ENCODE measurements at places on chromosomes 7 and 10. TPM values are rescaled to one million over a fixed set of nuclear protein-coding genes. Genes with fewer than 3 reads are reported as not detected.

- no peak for DNase-seq
Observed at GRCh38 chr7:20786049-20786412, 655 bp downstream of the SP8 start.

The ERVW-1 gene
- not detected for total RNA-seq

- DNase-seq: no peak
Observed at GRCh38 chr7:46207931-46208634, 287.0 kb upstream of the IGFBP3 start.

The SLC26A5 gene
- total RNA-seq: 0.15 TPM

GRCh38 chr10:101287183-101287996, 58.1 kb upstream of the LBX1 start:
- DNase-seq: no peak

The MYH16 gene
- 0.57 TPM for total RNA-seq

The PAX4 gene
- not detected for total RNA-seq

DNA sequence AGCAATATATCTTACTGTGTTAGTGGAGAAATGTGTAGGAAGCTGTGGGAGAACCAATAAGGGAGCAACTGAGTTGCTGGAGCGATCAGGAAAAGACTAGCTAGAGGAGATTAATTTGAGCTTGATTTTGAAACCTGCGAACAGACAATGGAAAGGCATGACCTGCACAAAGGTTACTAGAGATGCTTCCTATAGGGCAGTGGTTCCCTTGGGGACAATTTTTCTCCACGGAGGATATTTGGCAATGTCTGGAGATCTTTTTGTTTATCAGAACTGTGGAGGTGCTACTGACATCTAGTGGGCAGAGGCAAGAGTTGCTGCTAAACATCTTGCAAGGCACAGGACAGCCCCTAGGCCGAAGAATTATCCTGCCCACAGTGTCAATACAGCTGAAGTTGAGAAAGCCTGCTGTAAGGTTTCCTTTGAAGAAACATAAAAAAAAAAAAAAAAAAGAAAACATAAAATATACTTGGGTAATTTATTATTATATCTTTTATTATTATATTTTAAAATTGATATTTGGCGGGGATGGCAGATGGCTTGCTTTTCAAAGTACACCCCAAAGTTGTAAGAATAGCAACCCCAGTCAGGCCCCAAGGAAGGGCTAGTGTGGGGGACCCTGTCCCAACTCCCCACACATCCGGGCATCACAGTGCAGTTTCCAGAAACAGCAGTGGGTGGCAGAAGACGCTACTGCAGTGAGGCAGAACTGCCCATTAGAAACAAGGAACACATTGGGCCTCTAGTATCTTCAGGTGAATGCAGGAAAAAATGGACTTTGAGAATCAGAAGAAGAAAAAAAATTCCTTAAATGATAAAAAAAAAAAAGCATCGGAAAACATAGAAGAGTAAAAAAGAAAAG, 481.6 kb downstream of the SH2D4B start:
- DNase-seq: peak; percentile 31

DNA sequence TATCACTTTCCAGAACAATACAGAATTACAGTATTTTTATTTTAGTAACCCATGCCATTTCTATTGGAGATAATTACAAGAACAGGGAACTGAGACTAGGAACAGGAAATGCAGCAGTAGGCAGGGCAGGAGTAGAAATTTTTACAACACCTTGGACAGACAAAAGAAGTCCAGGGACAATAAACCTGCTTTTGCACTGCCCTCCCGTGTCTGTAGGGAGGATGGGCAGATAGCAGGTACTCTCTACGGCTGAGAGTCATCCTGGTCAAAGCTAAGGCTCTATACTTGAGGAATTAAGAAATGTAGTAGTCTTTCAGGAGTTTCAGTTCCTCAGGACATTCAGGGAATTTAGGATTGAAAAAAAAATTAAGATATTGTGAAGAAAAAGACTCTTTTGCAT, 63.4 kb downstream of the VAX1 start:
- DNase-seq: peak; percentile 52

DNA sequence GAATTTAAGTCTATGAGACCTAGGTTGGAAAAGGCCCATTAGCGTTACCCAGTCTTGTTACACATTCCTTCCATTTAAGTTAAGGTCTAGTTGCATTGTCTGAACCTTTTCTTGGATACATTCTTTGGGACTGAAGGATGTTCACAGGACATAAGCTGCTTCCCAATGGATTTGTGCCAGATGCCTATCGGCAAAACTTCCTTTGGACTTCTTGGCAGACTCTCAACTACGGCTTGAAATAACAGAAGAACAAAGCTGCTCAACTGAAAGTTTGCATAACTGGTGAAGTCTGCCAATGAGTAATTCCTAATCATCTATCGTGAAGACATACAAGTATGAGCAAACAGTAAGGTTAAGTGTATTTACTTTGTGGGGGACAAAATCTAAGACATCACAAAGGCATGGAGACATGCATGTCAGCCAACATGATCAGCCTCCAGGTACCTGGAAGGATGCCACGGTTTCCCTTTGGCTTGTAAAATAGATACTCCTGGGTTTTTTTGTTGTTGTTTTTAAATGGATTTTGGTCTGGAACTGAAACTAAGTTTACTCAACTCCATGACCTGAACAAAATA, 35.4 kb downstream of the MALSU1 start:
- peak; percentile 91 for DNase-seq

- DNase-seq: no peak
Observed at GRCh38 chr10:23918090-23918723, 290.7 kb upstream of the KIAA1217 start.

The FXYD4 gene
- 0.71 TPM for total RNA-seq

DNA sequence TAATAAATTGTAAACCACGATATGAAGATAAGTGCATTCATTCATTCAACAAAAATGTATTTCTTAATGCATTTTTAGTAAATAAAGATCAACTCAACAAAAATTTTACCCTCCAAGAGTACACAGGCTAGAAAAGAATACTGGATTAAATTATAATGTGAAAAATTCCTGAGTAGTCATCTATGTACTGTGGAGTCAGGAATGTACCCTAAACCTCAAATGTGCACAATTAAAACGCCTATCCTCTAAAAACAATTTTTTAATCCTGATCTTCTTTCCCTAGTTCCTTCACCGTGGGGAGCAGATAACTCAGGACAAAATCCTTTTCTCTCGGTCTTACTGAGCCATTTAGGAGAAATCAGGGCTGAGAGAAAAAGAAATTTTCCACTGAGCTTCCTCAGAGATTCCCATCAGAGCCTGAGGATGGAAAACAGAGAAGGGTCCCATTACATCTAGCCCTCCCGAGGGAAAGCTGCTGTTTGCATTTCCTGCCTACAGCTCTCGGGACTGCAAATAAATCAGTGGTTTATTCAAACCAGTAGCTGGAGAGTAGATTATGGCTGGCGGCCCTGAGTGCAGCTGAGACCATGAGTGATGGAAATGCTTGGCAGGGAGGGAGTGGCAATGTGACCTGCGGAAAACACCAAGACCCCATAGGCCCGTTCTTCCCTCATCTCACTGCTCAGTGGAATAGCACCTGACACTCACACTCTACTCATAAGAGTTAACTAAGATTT, 7.4 kb downstream of the TAS2R40 start:
- no peak for DNase-seq

The GRID2IP gene
- 3.2 TPM for total RNA-seq

The TMEM270 gene
- 1.1 TPM for total RNA-seq

- DNase-seq: no peak
Observed at GRCh38 chr10:127275793-127276450, 79.5 kb upstream of the INSYN2A start.

- DNase-seq: no peak
Observed at GRCh38 chr10:103651783-103652476, 158.4 kb downstream of the NEURL1 start.

DNA sequence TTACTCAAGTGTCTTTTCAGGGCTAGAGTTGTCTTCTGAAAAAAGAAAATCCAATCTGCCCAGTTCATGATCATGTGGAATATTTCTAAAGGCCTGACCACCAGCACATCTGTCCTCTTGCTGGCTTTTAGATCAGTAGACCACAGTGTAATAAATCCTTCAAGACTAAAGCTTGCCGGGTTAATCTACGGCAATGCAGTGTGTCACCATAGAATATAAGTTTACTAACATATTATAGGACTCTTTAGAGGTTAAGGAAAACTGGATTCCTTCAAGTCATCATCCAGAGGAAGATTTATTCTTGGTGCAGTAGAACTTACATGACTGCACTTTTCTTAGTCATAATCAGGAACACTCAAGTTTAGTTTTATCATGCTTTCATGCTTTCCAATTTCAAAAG, 349.5 kb downstream of the SEMA3D start:
- DNase-seq: no peak

DNA sequence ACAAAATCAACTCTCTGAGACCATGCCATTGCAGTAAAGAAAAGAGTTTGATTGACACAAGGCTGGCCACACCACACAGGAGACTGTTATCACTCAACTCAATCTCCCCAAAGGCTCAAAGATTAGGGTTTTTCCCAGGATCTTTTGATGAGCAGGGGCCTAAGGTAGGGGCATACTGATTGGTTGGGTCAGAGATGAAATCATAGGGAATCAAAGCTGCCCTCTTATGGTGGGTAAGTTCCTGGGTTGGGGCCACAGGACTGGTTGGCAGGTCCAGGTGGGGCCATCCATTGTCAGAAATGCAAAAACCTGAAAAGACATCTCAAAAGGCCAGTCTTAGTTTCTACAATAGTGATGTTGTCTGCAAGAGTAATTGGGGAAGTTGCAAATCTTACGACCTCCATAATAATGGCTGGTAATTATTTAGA, 91.6 kb downstream of the AKR1D1 start:
- no peak for DNase-seq

DNA sequence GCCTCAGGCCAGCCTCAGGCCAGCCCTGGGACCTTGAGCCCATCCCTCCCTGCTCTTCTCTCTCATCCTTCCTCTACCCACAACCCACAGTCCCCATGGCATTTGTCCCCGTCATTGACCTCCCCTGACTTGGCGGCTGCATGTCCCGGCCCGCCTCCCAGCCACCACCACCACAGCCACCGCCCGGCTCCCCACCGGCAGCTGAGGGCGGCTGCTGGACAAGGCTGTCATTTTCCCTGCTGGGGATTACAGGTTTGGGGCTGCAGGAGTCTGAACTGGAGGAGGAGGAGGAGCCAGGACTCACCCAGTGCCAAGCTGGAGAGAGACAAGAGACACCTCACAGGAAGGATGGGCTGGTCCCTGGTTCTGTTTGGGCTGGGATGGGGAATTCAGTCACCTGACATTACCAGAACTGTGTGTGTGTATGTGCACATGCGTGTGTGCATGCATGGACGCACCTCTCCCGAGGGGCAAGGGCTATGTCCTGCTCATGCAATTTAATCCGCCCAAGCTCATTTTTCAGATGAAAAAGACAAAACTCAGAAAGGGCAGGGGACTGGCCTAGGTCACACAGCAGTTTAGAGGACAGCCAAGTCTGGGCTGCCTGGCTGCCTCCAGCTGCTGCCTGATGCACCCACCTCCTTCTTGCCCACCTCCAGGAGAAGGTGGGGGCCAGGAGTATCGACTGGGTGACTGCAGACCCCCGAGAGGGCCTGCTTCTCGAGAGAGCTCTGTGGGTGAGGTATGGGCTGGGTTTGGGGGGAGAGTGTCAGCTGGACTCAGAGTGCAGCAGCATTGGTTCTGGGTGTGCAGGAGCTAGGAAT, 113.1 kb downstream of the ZMIZ1 start:
- no peak for DNase-seq

DNA sequence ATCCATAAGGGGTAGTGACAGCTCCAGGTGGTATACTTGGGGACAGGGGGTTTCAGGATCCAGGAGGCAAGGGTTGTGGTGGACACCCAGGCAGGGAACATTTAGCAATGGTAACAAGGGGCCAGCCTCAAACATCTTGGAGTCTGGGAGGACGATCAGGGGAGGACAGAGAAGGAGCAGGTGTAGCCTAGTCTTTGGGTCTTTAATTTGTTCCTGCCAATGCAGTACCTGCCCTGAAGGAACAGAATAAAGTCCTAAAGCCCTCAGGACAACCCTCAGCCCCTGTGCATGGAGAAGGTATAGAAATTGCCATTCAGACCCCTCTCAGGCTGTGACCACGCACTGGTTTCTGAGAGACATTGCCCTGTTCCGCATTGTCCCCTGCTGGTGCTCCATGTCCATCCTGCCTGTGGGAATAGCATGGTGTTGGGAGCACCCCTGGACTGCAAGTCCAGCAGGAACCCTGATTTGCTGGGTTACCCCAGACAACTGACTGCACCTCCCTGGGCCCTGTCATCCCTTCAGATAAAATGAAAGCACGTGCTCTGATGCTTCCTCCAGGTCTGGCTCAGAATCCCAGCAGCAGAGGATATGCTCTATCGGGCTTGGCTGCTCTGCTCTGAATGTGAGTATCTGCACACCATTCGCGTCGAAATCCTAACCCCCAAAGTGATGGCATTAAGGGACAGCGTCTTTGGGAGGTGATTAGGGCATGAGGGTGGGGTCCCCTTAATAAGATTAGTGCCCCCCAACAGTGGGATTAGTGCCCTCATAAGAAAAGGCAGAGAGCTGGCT, 24.2 kb downstream of the DDC start:
- DNase-seq: no peak

The TRIL gene
- total RNA-seq: not detected

The SFTPA2 gene
- total RNA-seq: 6.9 TPM

- DNase-seq: no peak
Observed at GRCh38 chr10:101745074-101745696, 30.7 kb downstream of the FGF8 start.

DNA sequence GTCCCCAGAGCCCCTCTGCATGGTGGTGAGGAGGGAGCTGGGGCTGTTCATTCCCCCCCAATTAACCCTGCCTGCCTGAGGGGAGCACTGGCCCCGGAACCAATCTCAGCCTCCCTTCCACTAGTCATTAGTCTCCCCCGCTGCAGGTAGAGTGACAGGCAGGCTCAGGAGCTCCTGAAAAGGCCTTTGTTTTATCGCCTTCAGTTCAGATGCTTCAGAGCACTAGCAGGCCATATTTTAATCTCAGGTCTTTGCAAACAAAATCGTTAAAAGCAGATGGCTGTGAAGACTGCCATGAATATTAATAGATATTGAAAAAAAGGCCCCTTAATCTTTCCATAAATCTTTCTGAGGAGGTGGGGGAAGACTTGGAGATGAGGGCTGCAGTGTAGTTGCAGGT, 250.7 kb downstream of the RPS24 start:
- DNase-seq: no peak

The NACAD gene
- total RNA-seq: 0.05 TPM

GRCh38 chr10:44427479-44427878, 42.6 kb upstream of the CXCL12 start:
- no peak for DNase-seq

The MUC12 gene
- 0.64 TPM for total RNA-seq

DNA sequence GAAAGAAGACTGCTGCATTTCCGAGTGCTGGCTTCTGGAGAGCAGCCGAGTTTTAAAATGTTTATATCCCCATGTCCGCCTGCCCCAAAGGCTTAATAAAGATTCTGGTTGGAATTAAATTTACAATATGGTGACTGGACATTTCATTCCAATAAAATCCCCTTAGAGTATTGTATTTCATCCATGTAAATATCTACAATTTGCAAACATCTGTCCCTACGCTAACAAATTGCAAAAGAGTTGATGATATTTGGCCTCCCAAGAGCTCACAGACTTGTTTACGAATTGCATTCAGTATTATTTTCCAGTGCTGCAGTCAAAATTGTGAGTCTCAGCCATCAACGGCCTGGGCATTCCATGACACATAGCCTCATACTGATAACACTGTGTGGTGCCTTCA, 50.1 kb downstream of the PLEKHS1 start:
- no peak for DNase-seq

The LRMDA gene
- 4.8 TPM for total RNA-seq

The LIPK gene
- not detected for total RNA-seq

- DNase-seq: no peak
Observed at GRCh38 chr7:149666360-149666945, 106.9 kb downstream of the ZNF467 start.

The CYP3A4 gene
- total RNA-seq: 0.25 TPM

The CYP3A7 gene
- not detected for total RNA-seq
